Stimulated activated CD4-positive, alpha-beta T cell treated with anti-CD3 and anti-CD28 coated beads, Interleukin-4, amount 100 ng/mL, for 4 hours (primary cell): ENCODE measurements at places on chromosomes 13 and 19.

- no peak for DNase-seq
Observed at GRCh38 chr13:100269837-100270236, 180.9 kb downstream of the PCCA start.

DNA sequence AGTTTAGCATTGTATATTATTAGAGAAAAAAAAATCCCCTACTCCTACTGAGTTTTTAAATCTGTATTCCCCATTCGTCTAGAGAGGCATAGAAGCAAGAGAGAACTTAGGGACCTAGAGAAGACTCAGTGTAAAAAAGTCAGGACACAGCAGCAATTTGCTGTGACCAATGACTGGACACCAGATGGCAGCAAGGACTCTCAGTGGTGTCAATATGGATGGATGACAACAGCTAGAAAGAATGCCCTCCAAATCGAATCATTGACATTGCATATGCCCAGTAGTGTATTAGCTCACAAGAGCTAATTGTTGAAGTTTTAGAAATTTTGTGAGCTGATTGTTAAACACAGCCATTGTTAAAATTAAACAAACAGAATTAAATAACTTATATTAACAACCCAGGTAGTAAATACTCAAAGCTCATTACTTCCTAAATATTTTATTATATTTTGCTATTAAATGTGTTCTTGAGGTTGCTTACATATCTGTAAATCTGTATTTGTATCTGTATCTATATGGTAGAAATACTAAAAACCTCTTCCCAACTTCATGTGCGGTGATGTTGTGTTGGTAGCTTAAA lies 43.9 kb downstream of the SIAH3 start:
- DNase-seq, result no peak

- DNase-seq, result no peak
Observed at GRCh38 chr13:85366759-85367417, 432.3 kb downstream of the SLITRK6 start.

DNA sequence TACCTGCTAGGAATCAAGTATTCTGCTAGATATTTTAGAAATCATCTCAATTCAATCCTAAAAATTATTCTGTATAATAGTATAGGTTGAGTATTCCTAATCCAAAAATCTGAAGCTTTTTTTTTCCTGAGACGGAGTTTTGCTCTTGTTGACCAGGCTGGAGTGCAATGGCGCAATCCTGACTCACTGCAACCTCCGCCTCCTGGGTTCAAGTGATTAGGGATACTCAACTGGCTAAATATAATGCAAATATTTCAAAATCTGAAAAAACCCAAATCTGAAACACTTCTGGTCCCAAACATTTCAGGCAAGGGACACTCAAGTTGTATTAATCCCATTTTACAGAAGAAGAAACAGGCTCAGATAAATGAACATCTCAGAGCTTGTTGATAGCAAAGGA lies 17.2 kb upstream of the USPL1 start:
- no peak for DNase-seq

DNA sequence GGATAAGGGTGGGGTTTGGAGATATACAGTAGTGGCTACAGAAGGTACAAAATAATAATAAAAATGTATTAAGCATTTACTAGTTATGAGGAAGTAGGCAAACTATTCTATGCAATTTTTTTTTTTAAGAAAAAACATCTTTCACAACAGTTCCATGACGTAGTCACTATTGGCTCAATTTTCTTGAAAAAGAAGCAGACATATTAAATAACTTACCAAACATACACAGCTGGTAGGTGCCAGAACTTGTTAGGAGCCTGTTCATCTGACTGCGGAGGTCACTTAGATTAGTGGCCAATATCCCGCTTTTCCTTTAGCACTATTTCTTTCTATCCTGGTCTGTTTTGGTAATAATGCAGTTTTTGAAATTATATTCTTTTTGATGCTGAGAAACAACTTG lies 593.5 kb downstream of the KCTD12 start:
- no peak for DNase-seq

DNA sequence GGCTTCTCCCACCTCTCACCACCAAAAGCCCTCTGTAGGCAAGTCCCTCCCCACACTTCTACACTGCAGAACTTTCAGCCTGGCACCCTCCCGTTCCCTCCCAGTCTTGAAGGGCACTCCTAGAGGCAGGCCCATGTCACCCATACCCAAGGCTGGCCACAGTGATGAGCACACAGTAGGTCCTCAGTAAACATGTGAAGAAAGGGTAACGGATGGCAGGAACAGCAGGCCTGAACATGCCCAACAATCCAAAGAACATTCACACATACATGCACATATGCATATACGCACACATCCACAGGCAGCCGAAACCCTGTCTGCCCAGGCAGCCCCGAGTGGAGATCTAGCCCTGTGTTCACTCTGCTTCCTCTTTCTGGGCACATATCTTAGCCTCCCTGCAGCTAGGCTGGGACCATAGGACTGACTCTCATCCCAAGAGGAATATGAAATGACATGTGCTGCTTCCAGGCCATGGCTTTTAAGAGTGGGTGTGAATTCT lies 55.2 kb downstream of the CEBPG start:
- DNase-seq, result no peak
